ENCODE measurements at places on chromosomes 13 and 19.

DNA sequence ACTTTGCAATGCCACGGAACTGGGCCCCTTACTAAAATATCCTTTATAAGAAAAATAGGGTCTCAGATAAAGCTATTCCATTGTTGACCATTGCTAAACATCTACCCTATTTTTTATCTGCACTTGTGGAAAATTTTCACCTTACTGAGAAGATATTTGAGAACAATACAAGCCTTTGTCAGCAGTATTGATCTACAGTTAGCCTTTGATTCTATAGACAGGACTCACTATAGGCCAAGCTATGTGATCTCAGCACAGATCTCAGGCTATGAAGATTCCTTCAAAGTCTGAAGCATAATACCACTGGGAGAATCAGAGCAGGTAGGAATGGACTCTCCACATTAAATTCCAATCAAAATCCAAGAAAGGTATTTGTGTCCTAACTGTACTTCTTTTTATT lies 1099.7 kb downstream of the DIAPH3 start:
- no peak for DNase-seq

DNA sequence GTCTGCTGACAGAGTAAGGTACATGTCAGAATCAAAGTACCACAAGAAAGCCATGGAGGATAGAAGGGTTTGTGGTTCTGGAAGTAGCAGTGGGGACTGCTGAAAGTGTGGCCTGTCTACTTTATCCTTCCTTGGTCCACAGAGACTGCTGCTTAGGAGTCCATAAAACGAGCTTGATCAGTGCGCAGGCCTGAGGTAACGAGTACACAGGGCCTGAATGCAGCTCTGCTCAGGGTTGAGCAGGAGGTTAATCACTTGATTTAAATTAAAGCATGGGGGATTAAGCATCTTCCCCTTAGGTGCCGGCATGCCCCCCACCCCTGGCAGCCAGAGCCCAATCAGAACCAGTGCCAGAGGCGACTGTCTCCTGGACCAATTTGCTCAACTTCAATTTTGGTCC lies 34.9 kb upstream of the WASF3 start:
- DNase-seq: no peak

DNA sequence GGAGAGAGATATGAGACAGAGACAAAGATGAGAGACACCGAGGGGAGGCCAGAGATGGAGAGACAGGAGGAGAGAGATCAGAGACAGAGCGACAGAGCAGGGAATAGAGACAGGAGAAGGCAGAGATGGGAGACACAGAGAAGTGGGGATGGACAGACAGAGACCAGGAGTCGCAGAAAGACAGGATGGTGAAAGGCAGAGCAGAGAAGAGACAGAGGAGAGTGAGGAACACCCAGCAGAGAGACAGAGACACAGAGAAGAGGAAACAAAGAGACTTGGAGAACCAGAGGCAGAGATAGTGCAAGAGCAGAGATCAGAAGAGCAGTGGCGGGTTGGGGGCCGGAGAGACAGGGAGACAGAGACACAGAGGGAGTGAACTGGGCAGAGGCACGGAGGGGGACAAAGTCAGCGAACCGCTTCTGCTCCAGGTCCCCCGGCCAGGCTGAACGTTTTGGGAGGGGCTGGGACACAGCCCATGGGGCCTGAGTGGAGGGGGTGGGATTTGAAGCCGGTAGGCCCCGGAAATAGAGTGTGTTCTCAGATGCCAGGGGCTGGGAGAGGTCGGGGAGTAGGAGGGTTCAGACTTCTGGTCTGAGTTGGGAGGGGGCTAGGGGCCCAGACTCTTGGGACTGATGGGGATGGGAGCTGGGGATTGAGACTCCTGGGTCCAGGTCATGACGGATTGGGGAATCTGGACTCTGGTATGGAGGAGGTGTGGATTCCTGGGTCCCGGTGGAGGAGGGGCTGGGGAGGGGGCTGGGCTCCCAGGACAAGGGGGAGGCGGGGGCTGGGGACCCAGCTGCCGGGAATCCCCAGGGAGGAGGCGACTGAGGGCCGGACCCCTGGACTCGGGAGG lies 654 bp downstream of the ZNF579 start:
- DNase-seq: no peak

DNA sequence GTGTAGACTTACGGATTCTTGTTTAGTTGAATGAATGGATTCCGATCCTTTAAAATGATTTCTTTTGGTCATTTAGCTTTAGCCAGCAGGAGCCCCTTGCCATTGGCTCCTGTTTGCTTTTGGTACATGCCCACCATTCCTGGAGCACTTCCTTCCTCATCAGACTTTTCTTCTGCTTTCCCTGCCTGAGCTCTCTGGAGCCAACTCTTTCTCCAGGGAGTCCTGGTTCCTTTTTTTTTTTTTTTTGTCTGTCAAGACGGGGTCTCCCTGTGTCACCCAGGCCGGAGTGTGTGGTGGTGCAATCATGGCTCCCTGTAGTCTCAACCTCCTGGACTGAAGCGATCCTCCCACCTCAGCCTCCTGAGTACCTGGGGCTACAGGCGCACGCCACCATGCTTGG lies 37.8 kb downstream of the SMARCA4 start:
- no peak for DNase-seq

GRCh38 chr13:64339373-64340063 lies 2890.6 kb downstream of the PCDH9 start:
- no peak for DNase-seq

- no peak for DNase-seq
Observed at GRCh38 chr19:32294871-32295438, 50.5 kb upstream of the ZNF507 start.

DNA sequence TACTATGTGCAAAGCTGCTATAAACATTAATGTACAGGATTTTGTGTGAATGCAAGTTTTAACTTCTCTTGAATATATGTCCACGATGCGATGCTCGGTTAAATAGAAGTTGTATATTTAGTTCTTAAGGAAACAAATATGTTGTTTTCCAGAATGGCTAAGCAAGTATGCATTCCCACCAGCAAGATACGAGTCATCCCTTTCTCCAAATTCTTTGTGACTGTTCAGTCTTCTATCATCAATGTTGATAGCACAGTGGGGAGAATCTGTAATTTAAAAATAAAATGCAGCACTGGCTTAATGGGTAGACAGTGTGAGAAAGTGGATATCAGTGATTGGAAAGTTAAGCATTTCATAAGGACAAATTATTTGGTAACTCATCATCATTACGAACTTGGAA lies 1340.8 kb downstream of the PCDH9 start:
- no peak for DNase-seq

GRCh38 chr13:82758044-82758443 lies 1124.2 kb downstream of the SLITRK1 start:
- no peak for DNase-seq

GRCh38 chr19:37333457-37333856 lies 37.4 kb upstream of the ZNF527 start:
- DNase-seq: no peak
